ENCODE measurements at places on chromosomes 3 and 15. TPM values are rescaled to one million over a fixed set of nuclear protein-coding genes. Genes with fewer than 3 reads are reported as not detected.

Gene NUP210
- 40.1 TPM for total RNA-seq

Gene CCDC54
- not detected for total RNA-seq

Gene MAP2K1
- total RNA-seq, result 45.8 TPM

Gene STRIT1
- not detected for total RNA-seq

Gene PGBD4
- 0.69 TPM for total RNA-seq

Gene PCOLCE2
- total RNA-seq, result 18.3 TPM

- no peak for DNase-seq
Measured at GRCh38 chr3:39110041-39110639, 2.7 kb downstream of the TTC21A start.

- no peak for DNase-seq
Measured at GRCh38 chr3:27568393-27568792, 84.2 kb upstream of the SLC4A7 start.

DNA sequence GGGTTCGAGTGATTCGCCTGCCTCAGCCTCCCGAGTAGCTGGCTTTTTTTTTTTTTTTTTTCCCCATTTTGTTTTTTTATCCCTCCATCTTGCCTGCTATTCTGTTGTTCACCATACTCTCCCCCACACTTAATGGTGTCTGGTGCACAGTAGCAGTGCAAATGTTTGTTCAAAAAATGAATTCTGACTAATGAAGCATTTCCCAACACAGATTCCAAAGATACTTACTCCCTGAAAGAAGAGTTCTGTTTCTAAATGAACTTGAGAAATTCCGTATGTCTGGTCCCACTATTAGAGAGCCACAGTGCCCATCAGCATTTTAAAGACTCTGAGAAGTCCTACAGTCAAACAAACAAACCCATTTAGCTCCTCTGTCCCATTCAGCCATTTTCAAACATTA, 9.5 kb downstream of the EDEM1 start:
- DNase-seq, result no peak

All from H7 (cell line).